ENCODE measurements at places on chromosomes 4 and X. TPM values are rescaled to one million over a fixed set of nuclear protein-coding genes. Genes with fewer than 3 reads are reported as not detected.

Gene CFI
- total RNA-seq, result not detected

Gene PLAC8
- total RNA-seq, result 101 TPM

Gene MSX1
- total RNA-seq, result 0.16 TPM

Gene AR
- total RNA-seq, result not detected

Gene MAP7D2
- total RNA-seq, result 0.63 TPM
